ENCODE measurements at places on chromosomes 1 and 21.

DNA sequence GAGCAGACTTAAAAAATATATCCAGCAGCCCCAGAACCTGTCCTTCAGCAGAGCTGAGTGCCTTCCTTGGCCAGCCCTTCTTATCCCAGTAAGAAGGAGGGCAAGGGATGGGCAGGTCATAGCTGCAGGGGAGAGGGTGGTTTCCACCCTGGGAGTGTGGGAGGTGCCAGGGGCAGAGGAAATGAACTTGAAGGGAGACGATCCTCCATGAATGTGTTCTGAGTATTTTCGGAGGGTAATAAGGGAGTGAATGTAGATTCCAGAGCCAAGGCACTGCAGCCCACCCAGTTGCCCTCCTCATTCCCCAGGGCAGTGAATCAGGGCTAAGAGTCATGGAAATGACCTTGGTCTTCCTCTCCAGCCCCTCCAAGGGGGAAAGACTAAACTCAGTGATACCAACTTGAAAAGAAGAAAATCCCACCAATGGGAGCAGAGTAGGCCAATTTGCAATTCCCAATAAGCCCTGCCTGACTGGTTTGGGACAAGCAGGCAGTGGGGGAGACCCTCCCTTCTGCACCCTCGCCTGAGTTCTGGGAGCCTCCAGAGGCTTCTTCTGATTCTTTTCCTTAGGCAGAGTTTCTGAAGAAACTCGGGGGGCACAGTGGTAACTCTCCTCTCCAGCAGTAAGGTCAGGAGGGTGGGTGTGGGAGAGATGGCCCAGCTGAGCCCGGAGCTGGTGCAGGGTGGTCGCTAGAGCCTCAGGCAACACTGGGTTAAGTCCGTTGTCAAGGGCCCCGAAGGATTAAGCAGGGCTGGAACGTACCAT lies 4.2 kb downstream of the MYOG start:
- no peak for DNase-seq

DNA sequence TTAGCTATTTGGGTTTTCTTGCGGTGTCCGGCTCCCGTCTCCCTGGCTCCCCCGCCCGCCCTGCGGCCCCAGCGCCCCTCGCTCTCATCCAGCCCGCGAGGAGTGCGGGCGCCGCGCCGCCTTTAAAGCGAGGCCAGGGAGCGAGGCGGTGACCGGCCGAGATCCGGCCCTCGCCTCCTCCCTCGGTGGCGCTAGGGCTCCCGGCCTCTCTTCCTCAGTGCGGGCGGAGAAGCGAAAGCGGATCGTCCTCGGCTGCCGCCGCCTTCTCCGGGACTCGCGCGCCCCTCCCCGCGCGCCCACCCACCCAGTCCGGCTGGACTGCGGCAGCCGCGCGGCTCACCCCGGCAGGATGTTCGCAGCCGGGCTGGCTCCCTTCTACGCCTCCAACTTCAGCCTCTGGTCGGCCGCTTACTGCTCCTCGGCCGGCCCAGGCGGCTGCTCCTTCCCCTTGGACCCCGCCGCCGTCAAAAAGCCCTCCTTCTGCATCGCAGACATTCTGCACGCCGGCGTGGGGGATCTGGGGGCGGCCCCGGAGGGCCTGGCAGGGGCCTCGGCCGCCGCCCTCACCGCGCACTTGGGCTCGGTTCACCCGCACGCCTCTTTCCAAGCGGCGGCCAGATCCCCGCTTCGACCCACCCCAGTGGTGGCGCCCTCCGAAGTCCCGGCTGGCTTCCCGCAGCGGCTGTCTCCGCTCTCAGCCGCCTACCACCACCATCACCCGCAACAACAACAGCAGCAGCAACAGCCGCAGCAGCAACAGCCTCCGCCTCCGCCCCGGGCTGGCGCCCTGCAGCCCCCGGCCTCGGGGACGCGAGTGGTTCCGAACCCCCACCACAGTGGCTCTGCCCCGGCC lies 492 bp downstream of the HLX start:
- DNase-seq, result no peak

GRCh38 chr1:41496080-41497055 lies 11.9 kb upstream of the EDN2 start:
- no peak for DNase-seq

DNA sequence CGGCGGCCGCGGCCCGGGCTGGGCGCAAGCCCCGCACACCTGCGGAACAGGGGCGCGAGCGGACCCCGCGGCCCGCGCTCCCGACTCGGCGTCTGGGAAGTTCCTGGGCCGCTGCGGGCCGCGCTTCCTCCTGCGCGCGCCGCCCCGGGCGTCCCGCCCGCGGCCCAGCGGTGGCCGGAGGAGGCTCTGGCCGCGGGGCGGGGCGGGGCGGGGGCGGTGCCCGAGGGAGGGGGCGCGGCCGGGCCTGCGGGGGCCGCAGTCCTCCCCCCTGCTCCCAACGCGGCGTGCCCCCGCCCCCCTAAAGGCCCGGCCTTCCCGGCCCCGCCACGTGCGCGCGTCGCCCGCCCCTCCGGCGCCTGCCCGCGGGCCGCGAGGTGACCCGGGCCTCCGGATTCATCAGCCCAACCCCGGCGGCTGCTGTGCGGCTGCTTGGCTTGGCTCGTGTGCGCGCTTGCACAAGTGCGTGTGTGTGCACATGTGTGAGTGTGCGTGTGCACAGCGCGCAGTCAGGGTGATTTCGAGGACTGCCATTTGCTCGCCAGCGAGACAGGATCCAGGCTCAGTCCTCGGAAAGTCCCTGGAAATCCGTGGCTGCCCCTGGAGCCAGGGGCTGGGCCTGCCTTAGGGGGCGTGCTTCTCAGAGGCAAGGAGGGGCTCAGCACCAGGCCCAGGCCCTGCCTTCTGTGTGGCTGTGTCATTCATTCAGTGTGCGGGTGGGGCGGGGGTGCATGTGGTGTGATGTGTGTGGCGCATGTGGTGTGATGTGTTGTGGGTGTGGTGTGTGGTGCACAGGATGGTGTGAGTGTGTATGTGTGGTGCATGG lies at the start of gene C2CD2:
C2CD2 (minus strand) TSS at position 188 of the 823 bp plus-strand sequence. CDS start 370 bp downstream, outside the sequence.
- no peak for DNase-seq

GRCh38 chr1:111164151-111164550 lies 24.1 kb downstream of the CEPT1 start:
- DNase-seq, result no peak

DNA sequence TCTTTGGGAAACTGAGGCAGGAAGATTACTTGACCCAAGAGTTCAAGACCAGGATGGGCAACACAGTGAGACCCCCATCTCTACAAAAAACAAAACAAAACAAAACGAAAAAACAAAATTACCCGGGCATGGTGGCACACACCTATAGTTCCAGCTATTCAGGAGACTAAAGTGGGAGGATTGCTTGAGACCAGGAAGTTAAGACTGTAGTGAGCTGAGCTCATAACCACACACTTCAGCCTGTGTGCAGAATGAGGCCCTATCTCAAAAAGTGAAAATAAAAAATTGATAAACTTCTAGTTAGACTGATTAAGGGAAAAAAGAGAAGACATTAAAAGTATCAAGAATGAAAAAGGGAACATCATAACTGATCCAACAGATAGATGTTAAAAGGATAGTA lies 154.0 kb downstream of the RHOU start:
- DNase-seq, result no peak

DNA sequence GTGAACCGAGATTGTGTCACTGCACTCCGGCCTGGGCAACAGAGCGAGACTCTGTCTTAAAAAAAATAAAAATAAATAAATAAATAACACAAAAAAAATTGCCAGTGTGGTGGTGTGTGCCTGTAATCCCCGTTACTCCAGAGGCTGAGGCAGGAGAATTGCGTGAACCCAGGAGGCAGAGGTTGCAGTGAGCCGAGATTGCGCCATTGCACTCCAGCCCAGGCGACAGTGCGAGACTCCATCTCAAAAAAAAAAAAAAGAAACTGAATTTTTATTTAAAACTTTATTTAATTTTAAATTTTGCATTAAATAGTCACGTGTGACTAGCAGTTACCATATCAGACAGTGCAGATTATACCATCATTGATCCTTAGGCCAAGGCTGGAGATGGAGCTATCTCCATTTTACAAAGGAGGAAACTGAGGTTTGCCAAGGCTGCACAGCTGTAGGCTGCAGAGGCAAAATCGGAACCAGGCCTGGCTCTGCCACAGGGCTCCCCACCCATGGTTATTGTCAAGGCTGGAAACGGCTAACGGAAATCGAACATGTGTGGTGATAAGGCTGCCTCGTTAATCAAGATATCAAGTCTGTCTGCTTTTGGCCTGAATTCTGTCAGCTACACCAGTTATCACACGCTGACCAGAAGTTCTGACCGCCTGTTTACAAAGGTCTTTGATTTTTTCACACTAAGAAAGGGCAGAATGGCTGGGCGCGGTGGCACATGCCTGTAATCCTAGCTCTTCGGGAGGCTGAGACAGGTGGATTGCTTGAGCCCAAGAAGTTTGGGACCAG lies 20.5 kb downstream of the HSPG2 start:
- DNase-seq, result no peak

DNA sequence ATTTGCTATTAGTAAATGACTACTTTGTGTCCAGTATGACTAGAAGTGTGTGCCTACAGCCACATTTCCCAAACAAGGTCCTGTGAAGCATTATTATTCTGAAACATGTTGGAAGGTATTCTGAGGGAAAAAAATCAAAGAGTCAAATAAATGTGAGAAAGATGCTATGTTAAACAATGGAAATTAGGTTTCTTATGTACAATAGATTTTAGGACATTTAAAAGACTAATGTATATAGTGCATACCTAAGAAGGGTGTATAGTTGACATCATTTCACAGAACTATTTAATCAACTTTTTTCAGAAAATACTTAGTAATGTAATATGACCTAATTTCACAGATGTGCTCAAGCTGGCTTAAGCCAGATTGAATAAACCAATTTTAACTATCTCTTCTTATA lies 582.5 kb downstream of the USP25 start:
- no peak for DNase-seq

DNA sequence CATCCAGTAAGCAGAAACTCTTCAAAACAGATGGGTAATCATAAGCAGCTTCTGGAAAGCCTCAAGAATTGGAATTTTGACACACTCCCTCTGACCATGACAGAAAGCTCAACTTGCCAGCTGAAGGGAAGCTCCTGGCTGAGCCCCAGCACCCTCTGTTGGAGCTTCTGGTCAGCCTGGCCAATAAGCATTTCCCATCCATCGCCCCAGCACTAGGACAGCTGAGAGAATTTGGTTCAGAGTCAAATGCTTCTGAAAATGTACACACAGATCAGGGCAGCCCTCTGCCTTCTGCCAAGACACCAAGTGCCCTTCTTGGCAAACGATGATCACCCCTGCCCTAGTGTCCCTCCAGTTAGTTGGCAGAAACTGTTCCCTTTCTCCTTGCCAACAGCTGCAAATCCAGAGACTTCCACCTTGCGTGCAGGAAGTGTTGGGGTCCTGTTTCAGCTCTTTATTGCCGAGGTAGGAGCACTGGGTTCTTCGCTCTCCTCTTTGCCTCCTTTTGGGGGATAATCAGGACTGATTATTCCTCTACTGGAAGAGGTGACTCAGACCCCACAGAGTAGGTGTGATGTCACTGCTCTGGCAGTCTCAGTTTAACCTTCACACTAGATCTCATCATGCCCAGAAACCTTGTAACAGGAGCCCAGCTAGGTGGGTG lies 11.9 kb downstream of the PIGV start:
- no peak for DNase-seq

GRCh38 chr1:243719476-243719875 lies 130.6 kb downstream of the AKT3 start:
- DNase-seq, result no peak

GRCh38 chr1:156480411-156481192 lies 20.0 kb downstream of the MEF2D start:
- peak; percentile 88 for DNase-seq

- DNase-seq, result no peak
Measured at GRCh38 chr1:9472386-9473031, 66.8 kb upstream of the SLC25A33 start.

DNA sequence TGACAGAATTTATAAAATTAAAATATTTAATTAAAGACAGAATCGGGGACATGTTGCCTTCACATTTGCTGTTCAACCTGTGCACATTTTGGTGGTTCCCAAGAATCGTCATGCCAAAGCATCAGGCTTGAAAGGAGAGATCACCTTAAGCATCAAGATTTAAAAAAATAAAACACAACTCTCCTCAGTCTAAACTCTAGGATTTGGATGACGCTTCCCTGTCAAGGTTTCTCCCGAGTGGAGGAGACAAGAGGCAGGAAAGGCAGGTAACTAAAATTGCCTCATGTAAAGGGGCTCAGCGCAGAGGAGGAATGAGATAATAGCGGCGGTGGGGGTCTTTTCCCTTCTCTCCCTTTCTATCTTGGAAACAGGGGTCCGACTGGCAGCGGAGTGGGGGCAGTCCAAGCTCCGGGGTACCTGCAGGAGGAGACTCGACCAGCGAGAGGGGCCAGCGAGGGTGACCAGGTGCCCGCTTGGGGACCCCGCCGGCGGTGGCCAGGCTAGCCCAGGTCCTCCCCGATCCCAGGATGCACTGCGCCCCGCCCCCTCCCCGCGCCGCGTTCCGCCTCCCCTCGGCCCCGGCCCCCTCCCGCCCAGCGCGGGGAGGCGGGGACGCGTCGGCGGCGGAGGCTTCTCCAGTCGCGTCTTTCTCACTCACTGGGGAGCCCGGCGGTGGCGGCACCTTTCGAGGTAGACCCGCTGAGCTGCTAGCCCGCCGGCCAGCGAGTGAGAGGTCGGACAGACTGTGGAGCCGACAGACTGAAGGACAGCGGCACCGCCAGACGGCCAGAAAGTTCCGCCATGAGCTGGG lies at the start of gene FNBP1L:
FNBP1L (plus strand) TSS at position 638 of the 811 bp plus-strand sequence; CDS start at position 802, 164 bp downstream.
- DNase-seq, result peak; percentile 78

GRCh38 chr1:66134004-66134403 lies 341.3 kb downstream of the PDE4B start:
- no peak for DNase-seq

DNA sequence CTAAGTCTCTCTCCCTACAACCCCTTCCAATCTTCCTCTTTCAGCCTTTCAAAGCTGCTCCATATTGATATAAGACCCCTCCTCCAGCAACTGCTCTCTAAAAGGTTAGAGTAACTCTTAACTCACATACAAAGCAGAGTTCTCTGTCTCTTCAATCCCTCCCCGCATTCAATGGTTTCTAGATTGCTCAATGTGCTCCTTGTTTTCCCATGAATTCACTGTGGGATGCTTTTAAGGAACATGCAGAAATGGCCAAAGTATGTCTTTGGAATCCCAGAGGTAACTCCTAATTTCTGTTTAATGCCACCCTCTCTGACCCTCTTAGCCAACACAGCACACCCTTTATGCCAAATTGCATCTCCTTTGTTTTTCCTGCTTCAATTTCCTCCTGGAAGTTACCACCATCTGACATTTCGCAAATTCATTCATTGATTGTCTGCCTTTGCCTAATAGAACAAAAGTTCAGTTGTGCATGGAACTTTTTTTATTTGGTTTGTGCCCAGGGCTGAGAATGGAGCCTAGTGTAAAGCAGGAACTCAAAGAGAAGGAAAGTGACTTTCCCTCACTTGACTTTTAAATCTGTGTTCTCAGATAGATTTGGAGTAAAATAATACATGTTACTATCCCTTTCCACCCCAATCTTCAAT lies 172.7 kb upstream of the C8B start:
- DNase-seq, result no peak

All from CD4-positive, alpha-beta T cell (primary cell).